ENCODE measurements at places on chromosomes 5 and 9.

- DNase-seq = no peak
These were observed 3.4 kb downstream of the CCNI2 start for GRCh38 chr5:132750471-132751230.

GRCh38 chr5:149376711-149377447 is 2.2 kb downstream of the IL17B start:
- no peak for DNase-seq

DNA sequence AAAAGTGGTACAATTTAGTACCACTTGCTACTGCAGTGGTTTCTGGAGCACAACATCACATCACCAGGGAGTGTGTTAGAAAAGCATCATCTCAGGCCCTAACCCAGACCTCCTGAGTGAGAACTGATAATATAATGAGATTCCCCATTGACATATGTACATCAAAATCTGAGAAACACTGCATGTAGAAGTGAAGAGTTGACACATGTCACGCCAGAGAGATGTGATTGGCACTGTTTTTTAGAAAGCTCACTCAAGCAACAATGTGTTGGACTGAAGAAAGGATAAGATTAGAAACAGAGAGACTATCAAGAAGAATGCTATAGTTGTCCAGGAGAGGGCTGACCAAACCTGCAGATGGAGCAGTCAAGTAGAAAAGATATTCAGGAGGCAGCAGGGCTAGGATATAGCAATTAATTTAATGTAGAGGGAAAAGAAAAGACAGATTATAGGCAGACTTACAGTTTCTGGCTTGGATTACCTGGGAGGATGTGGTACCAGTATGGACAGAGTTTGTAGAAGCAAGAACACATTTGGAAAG is 324.4 kb upstream of the ADAMTSL1 start:
- no peak for DNase-seq

GRCh38 chr5:96626956-96627355 is 35.2 kb upstream of the CAST start:
- no peak for DNase-seq

GRCh38 chr9:136844761-136845464 is 2.6 kb downstream of the AJM1 start:
- DNase-seq = no peak

- DNase-seq = no peak
These were observed 344.8 kb downstream of the ZNF608 start for GRCh38 chr5:124401476-124402143.

- no peak for DNase-seq
These were observed at the start of gene CAVIN4 for GRCh38 chr9:100577776-100578448. Gene CAVIN4 (plus strand): TSS chr9:100578079. CDS start chr9:100578144, 65 bp downstream.

DNA sequence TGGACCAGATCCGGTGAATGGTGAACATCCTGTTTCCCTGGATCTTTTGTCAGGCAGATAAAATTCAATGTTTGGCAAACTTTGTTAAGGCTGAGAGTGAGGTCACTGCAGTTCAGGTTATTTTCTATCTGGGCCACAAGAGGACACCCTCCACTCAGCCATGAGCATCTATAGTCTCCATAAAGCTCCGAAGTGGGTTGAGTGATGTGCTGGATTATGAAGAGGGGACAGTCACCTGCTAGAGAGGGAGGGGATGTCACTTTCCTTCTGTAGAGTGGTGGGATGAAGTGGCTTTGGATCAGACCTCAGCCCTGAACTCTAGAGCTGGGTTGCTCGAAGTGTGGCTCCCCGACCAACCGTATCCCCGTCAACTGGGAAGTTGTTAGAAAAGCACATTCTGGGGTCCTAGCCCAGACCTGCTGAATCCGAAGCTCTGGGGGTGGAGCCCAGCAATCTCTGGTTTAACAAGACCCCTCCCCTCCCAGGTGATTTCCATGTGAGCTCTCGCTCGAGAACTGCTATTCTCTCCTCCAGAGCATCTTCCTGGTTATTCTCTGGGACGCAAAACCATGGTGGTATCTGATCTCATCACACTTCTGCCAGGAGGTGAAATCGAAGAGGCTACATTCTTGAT is 31.8 kb upstream of the FGF1 start:
- peak; percentile 56 for DNase-seq

DNA sequence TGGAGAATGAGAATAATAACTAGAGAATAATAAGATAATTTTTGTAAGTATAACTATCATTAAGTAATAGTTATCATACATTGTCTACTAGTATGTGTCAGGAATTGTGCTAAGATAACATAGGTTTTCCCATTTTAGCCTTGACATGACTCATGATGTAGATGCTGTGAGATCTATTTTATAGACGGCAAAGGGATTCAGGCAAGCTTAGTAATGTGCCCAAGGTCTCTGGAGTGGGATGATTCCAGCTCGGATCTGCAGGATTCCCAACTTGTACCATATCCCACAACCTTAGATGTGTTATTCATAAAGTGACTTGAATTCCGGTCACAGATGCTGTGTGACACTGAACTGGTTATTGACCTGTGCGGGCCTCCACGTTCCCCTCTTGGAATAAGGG is 51.5 kb downstream of the IL31RA start:
- DNase-seq = no peak

- no peak for DNase-seq
These were observed 14.0 kb upstream of the NTNG2 start for GRCh38 chr9:132147839-132148238.

GRCh38 chr5:37735649-37736347 is 104.0 kb downstream of the GDNF start:
- DNase-seq = no peak

- no peak for DNase-seq
These were observed 216.1 kb downstream of the NFIB start for GRCh38 chr9:14097666-14098415.

- no peak for DNase-seq
These were observed 24.3 kb upstream of the PITX1 start for GRCh38 chr5:135058331-135058732.

- DNase-seq = peak; percentile 96
These were observed 46.9 kb downstream of the AHRR start for GRCh38 chr5:368183-369084.

Data from inflammatory macrophage (primary cell).